ENCODE measurements at places on chromosomes 12 and 14. TPM values are rescaled to one million over a fixed set of nuclear protein-coding genes. Genes with fewer than 3 reads are reported as not detected.

NDRG2 gene
- total RNA-seq, result 4.7 TPM

- DNase-seq, result no peak
These were observed 92.5 kb downstream of the BCL11B start for GRCh38 chr14:99179506-99179905.

MYO1H gene
- total RNA-seq, result not detected

GRCh38 chr12:76480796-76481195 lies 78.8 kb downstream of the OSBPL8 start:
- DNase-seq, result no peak

DNA sequence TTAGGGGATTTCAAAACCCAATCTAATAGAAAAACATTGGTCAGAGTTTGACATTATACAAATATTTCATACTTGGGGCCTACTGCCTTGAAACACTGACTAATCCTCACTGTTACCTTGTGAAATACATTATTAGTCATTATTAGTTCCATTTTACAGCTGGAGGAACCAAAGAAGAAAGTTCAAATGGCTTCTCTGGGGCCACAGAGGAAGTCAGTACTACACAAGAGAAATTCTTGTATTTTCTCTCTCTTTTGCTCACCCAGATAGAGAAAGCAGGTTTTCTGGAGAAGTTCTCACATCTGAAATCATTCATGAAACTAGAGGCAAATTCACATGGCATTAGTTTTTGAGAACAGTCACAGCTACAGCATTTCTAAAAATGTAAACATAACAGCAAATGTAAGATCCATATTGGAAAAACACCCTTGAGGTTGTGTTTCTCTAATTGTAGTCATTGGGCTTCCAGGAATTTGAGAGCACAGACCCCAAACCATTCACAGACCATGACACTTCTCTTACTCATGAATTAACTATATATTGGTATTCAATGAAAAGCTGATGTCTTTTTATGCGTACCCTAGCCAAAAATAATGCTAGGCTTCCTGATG lies 83.0 kb downstream of the LLPH start:
- no peak for DNase-seq

GRCh38 chr14:52473557-52473956 lies 78.7 kb downstream of the TXNDC16 start:
- peak; percentile 78 for DNase-seq

SIX6 gene
- total RNA-seq, result not detected

ORMDL2 gene
- total RNA-seq, result 19.2 TPM

GRCh38 chr14:22847661-22848341 lies 11.4 kb downstream of the MMP14 start:
- DNase-seq, result no peak

GRCh38 chr14:77375164-77375950 lies 1.5 kb downstream of the TMED8 start:
- DNase-seq, result no peak

- DNase-seq, result no peak
These were observed 4.5 kb upstream of the JPH4 start for GRCh38 chr14:23582906-23583760.

MED6 gene
- total RNA-seq, result 37.8 TPM

- no peak for DNase-seq
These were observed 26.3 kb downstream of the TSHR start for GRCh38 chr14:80981673-80982072.

- peak; percentile 23 for DNase-seq
These were observed 264.6 kb downstream of the ADGRD1 start for GRCh38 chr12:131218026-131218922.

GRCh38 chr12:24517000-24517399 lies 431.9 kb downstream of the BCAT1 start:
- no peak for DNase-seq

CELA1 gene
- total RNA-seq, result not detected

DNA sequence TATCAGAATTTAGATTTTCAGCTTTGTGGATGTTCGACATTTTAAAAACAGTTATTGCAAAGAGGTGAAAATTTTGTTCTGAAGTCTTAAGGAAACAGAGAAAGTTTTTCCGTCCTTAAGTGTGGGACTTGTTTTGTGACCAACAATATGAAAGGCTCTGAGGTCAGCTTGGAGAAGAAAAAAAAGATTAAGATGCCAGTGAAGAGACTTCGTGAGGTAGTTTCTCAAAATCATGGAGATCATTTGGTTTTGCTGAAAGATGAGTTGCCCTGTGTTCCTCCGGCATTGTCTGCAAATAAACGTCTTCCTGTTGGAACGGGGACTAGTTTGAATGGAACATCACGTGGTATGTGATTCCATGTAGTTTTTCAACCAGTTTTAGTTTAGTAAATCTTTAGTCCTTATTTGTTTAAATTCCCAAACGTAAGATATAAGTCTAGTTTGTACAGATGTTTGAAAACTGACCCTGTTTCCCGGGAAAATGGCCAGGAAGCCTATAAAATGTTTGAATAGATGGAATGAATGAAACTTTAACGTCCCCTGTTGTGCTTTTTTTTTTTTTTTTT lies 682 bp downstream of the KIAA0586 start:
- peak; percentile 80 for DNase-seq

- no peak for DNase-seq
These were observed 143.4 kb downstream of the BTG1 start for GRCh38 chr12:92002195-92002649.

- no peak for DNase-seq
These were observed 95.2 kb downstream of the PRKCH start for GRCh38 chr14:61416591-61416990.

DNA sequence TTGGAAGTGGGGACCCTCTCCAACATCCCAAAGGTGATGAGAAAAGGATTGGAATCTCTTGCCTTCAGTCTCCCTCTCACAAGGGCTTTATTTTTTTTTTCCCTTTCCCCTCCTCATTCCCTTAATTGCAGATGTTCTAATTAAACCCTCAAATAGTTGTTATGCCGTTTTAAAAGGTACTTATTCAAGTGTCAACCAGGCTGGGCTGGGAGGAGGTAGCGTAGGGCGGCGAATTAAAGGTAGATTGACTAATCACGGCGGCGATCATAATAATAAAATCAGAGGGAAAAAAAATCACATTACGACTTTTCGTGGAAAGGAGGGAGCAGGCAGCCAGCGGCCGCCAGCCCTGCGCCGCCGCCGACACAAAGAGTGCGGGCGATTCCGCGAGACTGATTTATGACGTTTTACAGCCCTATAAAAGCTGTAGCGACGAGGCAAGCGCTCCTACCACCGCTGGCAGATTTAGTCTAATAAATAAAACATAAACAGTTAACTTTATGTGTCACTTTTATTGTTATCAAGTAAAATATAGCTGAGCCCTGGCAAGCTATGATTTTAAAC lies 1.7 kb upstream of the HOXC4 start:
- peak; percentile 59 for DNase-seq

ADCY4 gene
- 0.04 TPM for total RNA-seq

GRCh38 chr12:85814071-85814470 lies 22.1 kb downstream of the RASSF9 start:
- DNase-seq, result no peak

GRCh38 chr12:132077322-132078100 lies 66.6 kb downstream of the DDX51 start:
- no peak for DNase-seq

DNA sequence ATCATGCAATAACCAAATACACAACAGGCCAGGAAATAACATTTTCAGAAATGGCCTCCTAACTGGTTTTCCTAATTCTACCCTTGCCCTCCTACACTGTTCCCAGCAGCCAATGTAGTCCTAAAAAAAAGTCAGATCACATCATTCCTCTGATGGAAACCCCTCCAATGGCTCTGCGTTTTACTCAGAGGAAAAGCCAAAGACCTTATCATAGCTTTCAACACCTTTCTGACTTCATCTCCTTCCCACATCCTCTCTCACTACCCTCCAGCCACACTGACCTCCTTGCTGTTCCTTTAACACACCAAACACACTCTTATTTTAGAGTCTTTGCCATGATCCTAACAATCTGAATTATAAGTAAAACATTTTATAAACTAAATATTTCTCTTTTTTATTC lies 1.1 kb downstream of the MED6 start:
- DNase-seq, result no peak

ALDH1L2 gene
- total RNA-seq, result 0.15 TPM

- peak; percentile 39 for DNase-seq
These were observed 227.7 kb upstream of the CRY1 start for GRCh38 chr12:107320929-107321631.

LRRC23 gene
- total RNA-seq, result 5.1 TPM

GRCh38 chr14:88154321-88154720 lies 149.4 kb downstream of the GPR65 start:
- DNase-seq, result no peak

DNA sequence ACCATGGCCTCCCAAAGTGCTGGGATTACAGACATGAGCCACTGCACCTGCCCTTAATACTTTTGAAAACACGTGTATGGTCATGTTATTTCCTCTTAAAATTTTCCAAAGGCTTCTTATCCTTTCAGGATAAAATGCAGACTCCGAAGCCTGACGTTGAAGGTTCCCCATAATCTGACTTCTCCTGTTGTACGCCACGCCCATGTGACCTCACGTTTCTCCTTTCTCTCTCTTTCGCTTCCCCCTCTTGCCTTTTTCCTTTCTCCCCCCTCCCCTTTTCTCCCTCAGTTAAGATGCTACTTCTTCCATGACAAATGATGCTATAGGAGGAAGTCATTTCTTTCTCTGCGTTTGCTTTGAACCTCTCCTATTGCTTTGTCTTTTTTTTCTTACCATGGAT lies 266.0 kb downstream of the FBXL14 start:
- DNase-seq, result no peak

- DNase-seq, result no peak
These were observed 158.2 kb upstream of the C14orf180 start for GRCh38 chr14:104421401-104421821.

EPYC gene
- not detected for total RNA-seq

Measured in PC-3 (cell line).